ENCODE measurements at places on chromosomes 4 and X. TPM values are rescaled to one million over a fixed set of nuclear protein-coding genes. Genes with fewer than 3 reads are reported as not detected.

DNA sequence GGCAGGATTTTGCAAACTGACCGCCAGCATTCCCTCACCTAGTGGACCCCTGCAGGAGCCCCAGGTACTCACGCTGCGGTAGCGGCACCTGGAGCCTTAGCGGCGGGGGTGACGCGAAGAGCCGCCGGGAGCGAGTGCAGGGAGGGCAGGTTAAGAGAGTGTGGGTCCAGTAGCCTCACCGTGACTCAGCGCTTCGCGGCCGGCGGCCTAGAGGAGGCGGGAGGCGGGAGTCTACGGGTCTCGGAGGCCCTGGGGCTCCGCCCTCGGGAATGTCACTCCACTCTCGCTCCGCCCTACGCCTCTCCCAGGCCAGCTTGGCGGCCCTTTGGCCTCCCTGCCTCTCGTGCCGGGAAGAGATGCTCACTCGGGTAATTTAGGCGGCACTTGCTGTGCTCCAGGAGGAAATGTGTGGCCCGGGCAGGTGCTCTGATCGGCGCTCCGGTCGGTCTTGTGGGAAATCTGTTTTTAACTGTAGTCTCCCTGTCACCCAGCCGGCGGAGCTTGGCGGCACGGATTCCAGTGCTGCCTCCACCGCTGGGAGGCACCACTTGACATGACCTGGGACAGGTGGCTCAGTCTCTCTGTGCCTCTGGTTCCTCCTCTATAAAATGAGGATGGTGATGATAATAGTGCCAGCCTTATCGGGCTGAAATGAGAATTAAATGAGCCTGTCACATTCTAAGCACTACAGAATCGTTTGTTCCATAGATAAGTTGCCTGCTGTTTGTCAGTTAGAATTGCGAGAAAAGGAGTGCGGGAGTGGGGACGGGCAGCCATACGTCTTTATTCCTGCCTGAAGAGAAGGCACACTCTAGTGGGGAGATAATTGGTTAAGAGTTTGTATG is at the start of gene PIR:
Gene PIR (minus strand): TSS at position 216 of the 845 bp plus-strand sequence. CDS start 2,076 bp downstream, outside the sequence.
- peak; percentile 75 for DNase-seq

DNA sequence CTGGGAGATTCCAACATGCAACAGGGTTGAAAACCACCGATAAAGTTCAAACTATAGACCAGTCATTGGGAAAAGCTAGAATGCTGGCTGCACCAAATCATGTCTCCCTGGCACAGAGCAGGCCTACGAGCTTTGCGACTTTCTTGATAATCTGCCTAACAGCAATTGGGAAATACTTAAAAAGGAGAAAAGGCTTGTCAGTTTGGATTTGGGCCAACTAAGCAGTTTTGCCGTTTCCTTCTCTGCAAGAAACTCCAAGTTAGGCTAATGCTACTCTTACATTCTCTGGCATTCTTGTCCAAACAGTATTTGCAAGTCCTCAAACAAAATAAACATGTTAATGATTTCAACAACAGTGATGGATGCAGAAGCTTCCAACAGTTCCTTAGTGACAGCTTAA is 87.9 kb downstream of the PDK3 start:
- DNase-seq, result no peak

GRCh38 chr4:115042496-115042895 is 70.9 kb downstream of the NDST4 start:
- no peak for DNase-seq

DNA sequence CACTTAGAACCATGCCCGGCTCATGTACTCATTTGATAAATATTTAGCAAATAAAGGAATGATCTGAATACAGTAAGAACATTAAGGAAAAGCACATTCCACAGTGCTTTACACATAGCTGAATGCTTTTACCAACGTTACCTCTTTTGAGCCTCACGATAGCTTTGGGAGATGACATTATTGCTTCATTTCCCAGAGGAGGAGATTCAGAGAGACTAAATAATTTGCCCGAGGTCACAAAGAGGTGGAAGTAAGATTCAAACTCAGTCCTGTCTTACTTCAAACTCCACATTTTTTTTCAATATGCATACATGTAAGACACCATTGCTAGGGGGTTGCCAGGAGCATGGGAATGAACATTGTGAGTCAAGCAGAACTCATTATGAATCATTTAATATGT is 538.5 kb downstream of the BCOR start:
- DNase-seq, result no peak

- DNase-seq, result no peak
Measured at GRCh38 chrX:41667631-41668030, 21.1 kb upstream of the GPR34 start.

- no peak for DNase-seq
Measured at GRCh38 chr4:186765138-186765537, 41.5 kb upstream of the FAT1 start.

DNA sequence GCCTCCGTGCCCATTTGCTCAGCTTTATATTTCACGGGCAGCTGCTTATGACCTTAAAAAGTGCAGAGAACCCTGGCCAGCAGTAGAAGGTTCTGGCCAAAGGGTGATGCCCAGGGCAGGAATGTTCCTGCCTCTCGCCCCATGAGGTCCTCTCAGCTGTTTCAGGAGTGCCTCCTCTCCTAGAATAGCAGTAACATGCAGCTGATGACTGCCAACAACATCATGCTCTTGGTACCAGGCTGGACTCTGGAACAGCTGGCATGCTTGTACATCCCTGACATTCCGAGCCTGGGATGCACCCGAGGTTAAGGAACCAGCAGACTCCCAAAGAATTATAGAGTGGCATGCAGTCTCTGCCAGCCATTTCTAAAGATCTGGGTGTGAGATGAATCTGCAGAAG is 11.7 kb upstream of the TENM3 start:
- no peak for DNase-seq

GRCh38 chr4:25783943-25784342 is 78.8 kb downstream of the SEL1L3 start:
- no peak for DNase-seq

GRCh38 chr4:10175626-10176025 is 59.0 kb upstream of the WDR1 start:
- DNase-seq, result no peak

GRCh38 chrX:70444326-70444945 is at the start of gene DLG3:
Gene DLG3, plus strand, starts transcription at chrX:70444835. Its CDS starts 367 bp downstream, at chrX:70445202.
- DNase-seq, result peak; percentile 38

DNA sequence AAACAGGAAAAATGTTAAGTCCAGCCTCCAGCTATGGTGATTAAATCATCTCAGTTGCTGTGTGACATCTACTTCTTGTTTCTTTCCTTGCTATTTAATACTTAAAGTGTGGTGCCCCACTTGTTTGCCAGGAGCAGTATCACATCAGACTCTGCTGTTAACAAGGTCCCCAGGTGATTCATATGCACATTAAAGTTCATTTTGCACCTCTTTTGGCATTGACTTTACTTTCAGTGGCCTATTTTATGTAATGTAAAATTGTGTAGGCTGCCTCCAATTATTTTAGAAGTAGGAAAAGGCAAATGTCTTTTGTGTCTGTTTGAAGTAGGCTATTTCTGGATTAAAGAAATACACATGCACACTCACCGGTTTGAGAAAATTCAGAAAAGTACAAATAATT is 47.5 kb downstream of the CPE start:
- DNase-seq, result no peak

- DNase-seq, result no peak
Measured at GRCh38 chr4:152385551-152385950, 150.3 kb downstream of the FBXW7 start.

DNA sequence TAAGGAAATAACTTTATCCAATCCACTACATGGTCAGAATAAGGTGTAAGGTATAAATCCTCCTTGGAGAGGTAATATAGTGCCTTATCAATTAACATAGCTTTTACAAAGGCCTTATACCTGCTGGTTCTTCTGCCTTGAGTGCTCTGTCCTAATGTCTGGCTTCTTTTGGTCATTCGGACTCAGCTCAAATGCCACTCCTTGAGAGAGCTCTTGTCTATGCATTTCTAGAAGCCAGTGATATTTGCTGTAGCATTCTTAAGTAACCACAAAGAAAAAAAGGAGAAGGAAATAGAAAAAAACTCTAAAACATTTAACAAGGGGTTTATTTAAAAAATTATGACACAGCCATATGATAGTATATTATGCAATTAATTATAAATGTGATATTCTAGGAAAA is 444.8 kb upstream of the SLIT2 start:
- no peak for DNase-seq

- no peak for DNase-seq
Measured at GRCh38 chr4:45147866-45148265, 421.5 kb upstream of the GNPDA2 start.

DNA sequence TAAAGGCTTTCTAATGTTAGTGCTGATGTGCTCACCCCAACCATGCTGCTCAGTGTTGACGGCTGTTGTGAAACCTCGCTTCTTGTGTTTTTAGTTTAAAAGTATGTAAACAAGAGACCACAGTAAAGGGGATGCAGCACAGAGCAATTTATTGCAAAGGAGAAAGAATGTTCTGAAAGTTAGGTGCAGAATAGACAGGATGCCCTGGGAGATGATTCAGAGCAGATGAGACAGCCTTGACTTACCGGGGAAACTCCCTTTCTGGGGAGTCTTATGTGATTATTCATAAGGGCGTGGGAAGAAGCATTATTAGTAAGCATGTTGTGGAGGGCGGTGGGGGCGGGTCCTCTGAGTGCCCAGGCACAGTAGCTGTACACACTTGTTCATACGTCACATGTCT is 47.7 kb downstream of the EVC start:
- DNase-seq, result no peak

DNA sequence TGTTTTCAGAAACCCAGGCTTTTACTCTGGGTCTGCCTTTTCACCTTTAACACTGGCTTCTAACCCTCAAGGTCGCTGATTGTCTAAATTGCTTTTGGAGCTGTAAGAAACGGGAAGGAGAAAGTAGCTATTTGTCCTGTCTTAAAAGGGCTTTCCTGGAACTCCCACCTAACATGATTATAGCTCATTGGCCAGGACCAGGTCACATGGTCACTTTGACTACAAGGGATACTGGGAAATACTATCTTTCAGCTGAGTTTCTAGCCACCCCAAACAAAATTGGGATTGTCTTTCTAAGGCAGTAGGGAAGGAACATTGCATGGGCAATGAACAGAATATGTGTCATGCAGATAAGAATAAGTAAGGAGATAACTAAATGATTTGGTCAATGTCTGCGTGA is 106.7 kb upstream of the ARHGAP24 start:
- DNase-seq, result no peak

- peak; percentile 38 for DNase-seq
Measured at GRCh38 chrX:153649178-153649914, 2.3 kb downstream of the DUSP9 start.

The HOPX gene
- total RNA-seq, result 4.2 TPM

The MAGIX gene
- total RNA-seq, result 1.2 TPM

The PNMA6E gene
- total RNA-seq, result not detected

The ANXA10 gene
- total RNA-seq, result not detected

The ATP1B4 gene
- total RNA-seq, result not detected

The GPC3 gene
- total RNA-seq, result 4.7 TPM

The SRD5A3 gene
- 74.2 TPM for total RNA-seq

The AMTN gene
- not detected for total RNA-seq

The XAGE1A gene
- not detected for total RNA-seq

The SATL1 gene
- total RNA-seq, result 0.15 TPM
